Activated CD8-positive, alpha-beta memory T cell treated with anti-CD3 and anti-CD28 coated beads for 4 hours (primary cell): ENCODE measurements at places on chromosomes 7 and 10.

DNA sequence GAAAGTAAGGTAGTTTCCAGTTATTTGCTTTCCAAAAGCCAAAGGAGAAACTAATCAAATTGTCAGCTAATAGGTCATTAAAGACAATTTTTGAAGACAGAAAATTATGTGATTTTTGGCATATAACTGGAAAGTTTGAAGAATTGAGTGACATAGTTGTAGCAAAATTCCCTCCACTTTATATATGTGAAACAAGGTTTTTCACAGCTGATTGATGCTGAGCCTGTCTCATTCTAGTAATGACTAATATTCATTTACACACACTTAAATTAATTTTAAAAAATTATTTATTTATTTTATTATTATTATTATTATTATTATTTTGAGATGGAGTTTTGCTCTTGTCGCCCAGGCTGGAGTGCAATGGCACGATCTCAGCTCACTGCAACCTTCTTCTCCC is 16.3 kb upstream of the SIRT1 start:
- DNase-seq = no peak

DNA sequence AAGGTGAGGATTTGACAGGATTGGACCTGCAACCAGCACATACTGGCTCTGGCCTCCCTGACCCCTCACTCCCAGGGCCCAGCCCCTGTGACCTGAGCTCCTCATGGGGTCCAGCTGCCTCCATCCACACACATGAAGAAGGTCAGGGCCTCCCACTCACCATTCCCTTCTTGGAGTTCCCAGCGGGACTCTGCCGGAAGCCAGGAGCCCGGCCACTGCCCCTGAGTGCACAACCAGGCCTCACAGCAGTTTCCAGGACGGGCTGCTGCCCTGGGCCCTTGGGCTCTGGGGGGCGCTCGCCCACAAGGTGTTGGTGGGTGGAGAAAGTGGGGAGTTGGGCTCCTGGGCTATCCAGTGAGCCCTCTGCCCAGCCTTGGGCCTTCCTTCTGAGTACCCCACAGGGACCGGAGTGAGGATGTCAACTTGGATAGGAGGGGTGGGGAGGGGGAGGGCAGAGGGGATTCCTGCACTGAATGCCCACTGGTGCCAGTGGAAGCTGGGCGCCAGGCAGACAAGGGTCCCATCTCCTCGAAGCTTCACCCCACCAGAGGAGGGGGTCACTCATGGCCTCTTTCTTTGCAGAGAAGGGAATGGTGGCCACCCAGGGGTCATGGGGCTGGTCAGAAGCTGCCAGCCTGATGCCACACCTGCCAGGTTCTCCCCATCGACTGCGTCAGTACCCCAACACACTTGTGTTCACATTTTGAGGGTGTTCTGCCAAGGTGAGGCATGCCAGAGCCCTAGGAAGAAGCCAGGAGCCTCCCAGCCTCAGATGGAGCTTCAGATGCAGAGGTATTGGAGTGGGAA is 115.3 kb downstream of the PTPN20 start:
- no peak for DNase-seq

- DNase-seq = no peak
Observed at GRCh38 chr10:75014516-75015230, 96.8 kb upstream of the SAMD8 start.

DNA sequence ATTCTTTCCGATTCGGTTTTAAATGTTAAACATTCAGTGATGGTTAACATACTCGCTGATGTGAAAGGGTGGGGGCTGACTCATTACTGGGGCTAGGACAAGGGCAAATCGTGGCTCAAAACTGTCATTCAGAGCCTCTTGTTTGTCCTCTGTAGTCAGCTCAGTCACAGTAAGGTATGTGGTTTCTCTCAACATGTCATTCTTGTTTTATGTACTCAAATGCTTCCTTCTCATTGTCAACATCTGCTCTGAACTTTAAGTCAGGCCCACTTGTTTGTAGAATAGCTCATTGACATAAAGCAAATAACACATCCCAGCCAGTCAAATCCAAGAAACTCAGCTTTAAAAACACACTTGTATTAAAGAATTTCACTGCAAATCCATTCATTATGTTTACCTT is 7.3 kb downstream of the SLC16A9 start:
- DNase-seq = no peak

- DNase-seq = no peak
Observed at GRCh38 chr7:3201937-3202710, 98.9 kb upstream of the SDK1 start.
